NCI-H1417 treated with DMSO at 0.1 percent for 48 hours (cell line): ENCODE measurements at places on chromosomes 13 and 19.

DNA sequence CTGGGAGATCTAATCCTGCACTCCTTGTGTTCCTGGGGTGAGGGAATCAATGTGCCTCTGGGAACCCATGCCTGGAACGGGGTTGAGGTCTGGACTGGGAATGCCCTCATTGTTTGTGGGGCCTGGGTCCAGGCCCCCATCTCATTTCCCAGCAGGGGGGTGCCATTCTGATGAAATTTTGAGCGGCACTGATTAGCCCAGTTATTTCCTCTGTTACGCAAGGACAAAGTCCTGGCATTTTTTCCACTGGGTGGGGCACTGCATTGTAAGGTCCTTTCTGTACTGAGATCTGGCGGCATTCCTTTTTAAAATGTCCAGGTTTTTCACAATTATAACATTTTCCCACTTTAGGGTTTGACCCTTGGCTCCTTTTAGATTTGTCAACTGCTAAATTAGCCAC is 14.8 kb downstream of the FPR3 start:
- DNase-seq = no peak

GRCh38 chr13:96417939-96418685 is 328.2 kb downstream of the HS6ST3 start:
- no peak for DNase-seq

GRCh38 chr19:28878862-28879566 is 333.9 kb downstream of the UQCRFS1 start:
- DNase-seq = no peak

DNA sequence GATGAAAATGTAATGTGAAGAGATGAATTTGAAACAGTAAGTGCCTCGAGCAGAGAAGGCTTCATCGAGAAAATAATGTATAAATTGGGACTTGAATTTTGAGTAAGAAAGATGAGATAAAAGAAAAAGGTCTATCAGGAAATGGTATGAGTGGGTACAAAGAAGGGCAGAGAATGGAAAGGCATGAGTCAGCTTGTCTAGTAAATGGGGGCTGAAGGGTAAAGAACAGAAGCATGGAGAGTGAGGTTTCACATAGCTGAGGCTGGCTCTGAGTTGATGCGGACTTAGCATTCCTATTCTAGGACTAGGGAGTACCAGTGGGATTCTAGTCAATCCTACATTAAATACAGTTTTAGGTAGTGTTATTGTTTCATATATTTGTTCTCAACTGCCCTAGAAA is 85.8 kb downstream of the ZC3H13 start:
- DNase-seq = no peak

DNA sequence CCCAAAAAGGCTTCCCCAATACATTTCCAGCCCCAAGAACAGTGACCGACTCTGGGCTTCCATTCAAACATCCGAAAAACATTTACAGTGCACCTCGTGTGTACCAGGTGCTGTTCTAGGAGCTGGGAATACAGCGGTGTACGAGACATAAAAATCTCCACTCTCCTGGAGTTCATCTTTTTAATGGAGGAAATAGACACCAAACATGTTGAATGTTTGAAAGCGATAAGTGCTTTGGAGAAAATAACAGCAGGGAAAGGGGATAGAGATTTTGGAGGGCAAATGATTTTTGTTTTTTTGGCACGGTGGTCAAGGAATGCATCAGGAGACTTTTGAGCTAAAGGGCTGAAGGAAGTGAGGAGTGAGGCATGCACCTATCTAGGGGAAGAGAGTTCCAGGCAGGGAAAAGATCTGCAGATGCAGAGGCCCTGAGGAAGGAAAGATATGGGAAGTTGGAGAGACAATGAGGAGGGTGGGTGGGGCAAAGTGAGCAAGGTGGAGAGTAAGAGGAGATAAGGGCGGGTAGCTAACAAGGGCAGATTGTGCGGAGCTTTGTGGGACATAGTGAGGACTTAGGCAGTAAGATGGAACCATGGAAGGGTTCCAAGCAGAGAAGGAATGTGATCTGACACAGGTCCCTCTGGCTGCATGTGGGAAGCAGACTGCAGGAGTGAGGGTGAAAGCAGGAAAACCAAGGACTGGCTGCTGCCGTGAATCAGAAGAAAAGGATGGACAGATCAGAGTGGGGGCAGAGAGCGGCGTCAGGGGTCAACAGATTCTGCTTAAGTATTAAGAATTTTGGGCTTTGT is 703 bp upstream of the FBL start:
- no peak for DNase-seq

DNA sequence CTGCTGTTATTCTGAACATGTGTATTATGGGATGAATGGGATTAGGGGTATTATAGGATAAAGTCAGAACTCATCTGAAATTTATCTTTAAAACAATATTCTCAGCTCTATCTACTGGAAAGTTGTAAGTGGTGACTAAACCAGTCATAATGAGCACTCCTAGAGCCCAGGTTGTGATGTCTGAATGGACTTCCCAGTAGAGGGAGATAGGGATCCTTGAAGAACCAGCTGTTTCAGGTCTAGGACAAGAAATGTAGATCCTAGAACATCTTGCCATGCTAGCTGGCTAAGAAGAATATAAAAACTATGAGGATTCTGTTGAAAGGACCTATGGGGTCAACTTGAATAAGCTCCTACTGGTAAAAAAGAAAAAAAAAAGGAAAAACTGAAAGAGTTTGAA is 310.8 kb downstream of the SLC7A1 start:
- no peak for DNase-seq

DNA sequence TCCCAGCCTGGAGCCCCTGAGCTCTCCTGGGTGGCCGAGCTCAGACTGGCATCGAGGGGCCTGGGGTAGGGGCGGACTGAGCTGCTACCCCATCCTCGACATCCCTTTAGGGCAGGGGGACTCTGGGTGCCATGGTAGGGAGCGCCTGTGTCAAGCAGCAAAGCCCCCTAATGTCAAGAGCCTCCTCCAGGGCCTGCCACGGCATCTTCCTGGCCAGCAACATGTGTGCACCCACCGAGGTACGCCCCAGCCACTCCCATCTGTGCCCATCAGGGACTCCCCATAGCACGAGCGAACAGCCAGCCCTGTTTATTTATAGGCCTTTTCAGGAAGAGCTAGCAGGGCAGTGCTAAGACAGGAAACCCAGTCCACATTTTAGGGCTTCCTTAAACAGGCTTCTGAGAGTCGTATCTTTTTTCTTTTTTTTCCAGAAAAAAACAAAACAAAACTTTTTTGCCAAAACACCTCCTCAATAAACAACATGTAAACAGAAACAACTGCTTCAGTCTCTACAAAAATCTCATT is 14.3 kb downstream of the LRP3 start:
- no peak for DNase-seq

DNA sequence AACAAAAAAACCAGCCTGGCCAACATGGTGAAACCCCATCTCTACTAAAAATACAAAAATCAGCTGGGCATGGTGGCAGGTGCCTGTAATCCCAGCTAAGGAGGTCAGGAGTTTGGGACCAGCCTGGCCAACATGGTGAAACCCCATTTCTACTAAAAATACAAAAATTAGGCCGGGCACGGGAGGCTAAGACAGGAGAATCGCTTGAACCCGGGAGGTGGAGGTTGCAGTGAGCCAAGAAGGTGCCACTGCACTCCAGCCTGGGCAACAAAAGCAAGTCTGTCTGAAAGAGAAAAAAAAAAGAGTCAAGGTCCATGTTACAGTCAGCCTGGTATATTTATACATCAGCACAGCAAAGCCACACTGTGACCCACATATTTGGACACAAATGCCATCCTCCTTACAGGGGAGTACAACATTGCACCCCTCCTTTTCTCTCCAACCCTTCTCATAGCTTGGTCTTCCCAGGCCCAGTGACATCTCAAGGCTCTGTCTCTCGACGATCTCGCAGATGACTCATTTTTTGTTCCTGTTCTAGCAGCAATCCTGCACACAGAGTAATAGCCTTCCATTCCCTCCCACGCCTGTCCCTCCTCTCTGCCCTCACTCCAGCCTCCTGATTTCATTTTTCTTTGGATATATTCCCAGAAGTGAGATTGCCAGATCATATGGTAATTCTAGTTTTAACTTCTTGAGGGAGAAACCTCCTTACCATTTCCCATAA is 21.0 kb upstream of the DPP9 start:
- DNase-seq = no peak

DNA sequence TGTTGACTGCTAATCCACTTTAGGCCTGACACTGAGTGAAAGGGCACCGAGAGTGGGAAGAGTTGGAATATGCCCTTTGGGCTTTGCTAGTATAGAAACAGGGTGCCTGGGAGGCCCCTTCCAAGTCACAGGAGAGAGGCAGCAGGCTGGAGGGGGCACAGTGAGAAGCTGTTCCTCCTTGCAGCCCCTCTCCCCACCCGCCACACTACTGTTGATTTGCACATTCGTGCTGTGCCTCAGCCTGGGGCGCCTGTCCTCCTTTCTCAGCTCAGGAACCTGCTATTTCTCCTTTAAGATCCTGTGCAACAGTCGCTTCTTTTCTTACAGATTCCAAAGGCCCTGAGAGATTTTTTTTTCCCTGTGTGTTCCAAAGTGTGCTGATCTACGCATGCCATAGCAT is 2.8 kb upstream of the B3GLCT start:
- DNase-seq = no peak

DNA sequence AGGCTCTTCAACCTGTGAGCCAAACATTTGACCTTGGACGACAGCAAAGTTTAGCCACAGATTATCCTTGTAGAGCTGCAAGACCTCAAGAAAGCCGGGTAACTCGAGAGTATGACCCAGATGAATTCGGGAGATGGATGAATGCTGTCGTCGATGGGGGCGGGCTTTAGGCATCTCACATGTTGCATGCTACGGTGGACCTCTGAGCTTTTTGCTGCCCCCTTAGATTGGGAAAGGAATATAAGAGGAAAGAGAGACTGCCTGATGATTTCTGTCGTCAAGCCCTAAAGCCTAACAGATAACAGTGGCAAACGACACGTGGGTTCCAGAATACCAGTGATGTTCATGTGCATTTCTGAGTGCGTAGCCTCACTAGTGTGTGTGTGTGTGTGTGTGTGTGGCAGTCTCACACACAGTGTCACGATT is 730 bp upstream of the ABCC4 start:
- no peak for DNase-seq

- peak; percentile 34 for DNase-seq
Observed at GRCh38 chr13:62320129-62321108, 904.8 kb upstream of the PCDH20 start.

- no peak for DNase-seq
Observed at GRCh38 chr19:45613926-45614725, 12.1 kb upstream of the GPR4 start.

DNA sequence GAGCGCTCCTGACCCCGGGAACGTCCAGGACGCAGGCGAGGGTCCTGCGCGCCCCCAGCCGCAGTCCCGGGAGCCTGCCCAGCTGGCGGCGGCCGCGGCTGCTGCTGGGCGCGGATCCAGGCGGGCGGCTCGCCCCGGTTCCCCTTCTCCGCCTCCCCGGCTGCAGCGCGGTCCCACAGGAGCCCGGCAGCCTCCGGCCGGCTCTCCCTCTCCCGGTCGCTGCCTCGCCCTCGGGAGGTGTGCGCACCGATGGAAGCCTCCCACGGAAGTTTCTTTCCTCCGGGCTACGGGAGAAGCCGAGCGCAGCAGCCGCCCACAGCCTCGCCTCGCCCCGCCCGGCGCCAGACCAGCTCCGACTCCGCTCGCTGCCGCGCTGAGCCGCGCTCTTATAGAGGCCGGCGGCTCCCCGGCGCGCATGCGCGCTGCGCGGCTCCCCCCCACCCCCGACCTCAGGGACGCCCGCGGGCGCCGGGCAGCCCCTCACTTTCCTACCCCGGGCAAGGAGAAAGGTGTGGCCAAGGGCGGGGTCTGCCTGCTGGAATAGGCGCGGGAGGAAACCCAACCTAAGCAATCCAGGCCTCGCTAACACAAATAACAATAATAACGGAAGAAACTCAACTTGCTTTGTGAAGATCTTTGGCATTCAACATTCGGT is at the start of gene SHISA2:
Gene SHISA2 (minus strand): TSS at position 360 of the 655 bp plus-strand sequence. CDS start 1,041 bp downstream, outside the sequence.
- no peak for DNase-seq

- no peak for DNase-seq
Observed at GRCh38 chr19:10881403-10882107, 10.2 kb downstream of the CARM1 start.

DNA sequence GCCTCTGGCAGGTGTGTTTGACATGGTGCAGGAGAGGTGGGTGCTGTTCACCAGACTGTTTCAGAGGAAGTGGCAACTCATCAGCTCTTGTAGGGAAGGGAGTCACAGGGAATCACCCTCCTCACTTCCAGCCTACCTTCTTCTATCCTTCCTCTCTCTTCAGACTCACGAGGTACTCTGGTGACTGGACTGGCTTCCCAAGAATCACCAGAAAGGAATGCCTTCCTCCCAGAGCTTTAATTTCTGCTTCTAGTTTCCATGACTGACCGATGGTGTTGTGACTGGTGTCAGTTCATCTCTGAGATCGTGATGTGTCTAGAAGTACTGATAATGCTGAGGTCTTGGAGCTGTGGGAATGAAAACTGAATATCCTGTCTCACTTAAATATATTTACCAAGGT is 247.3 kb downstream of the KCTD12 start:
- no peak for DNase-seq

DNA sequence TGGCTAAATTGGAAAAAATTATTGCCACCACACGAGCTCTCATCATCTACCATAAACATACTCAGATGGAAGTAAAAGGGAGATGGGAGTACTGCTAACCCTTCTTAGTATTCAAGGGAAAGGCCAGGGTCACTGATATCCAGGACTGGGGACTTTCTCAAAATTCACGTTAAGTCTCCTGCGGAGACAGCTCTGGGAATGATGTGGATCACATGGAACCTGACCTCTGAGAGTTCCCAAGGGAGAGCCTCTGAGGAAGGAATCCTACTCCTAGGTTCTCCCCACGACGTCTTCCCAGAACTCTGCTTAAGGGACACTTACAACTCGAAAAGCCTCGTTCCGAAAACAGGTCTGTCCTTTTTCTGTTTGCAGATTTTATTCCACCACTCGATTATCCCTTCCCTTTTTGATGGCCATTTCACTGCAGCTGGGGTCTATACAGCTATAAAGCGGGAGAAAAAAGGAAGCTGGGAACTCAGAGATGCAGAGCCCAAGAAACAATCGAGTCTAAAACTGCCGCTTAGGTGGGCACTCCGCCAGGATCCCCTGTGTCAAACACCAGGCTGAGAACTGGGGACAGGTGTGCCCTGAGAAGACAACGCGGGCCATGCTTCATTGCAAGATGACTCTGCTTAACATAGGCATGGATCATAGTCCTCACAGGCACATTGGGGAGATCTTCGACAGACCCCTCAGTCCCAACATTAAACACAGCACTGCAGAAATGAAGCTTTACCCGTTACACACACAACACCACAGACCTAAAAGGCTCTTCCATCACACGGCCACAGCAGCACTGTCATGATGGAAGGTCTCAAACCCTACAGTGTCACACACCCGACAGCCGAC is 823 bp upstream of the ZNF567 start:
- DNase-seq = no peak

DNA sequence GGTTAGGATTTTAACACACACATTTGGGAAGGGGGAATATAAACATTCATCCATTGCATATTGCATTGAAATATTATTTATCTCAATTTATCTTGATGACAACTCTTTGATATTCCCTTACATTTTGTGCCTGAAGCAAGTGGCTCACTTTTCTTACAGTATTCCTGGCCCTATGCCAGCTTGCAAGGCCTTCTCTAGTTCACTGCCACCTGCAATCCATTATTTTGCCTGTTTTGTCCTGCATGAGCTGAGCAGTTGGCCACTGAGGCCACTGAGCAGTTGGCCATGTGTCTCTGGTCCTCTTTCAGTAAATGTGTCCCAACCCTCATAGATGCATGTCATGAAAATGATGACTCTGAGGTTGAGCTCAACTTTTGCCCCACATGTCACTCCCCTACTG is 49.8 kb downstream of the CBY2 start:
- no peak for DNase-seq

- DNase-seq = no peak
Observed at GRCh38 chr19:41399525-41399924, 1.9 kb downstream of the BCKDHA start.

- DNase-seq = no peak
Observed at GRCh38 chr13:91406619-91407018, 8.2 kb downstream of the GPC5 start.
